Natural killer cell (primary cell): ENCODE measurements at places on chromosomes 1 and 21.

DNA sequence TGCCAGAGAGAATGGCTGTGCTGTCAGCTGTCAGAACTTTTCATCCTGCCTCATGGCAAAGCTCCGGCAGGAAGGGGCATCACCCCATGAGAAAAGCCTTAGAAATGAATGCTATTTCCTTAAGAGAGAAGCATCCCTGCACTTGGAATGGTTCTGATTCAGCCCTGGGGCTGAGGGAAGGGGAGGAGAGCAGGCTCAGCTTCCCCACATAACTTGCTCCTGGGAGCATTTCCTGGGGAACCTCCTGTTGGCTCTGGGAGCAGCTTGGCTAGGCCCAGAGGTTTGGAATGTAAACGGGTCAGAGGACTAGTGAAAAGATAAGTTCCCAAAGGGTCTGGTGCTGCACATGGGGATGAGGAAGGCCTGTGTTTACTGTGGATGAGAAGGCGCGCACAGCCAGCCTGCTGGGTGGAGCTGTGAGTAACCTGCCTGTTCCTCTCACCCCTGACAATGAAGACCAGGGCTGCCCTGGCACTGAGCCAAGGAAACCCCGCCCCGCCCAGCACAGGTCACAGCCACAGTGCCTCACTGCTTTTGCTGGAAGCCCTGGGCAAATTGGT is 5.0 kb downstream of the PRELP start:
- peak; percentile 64 for DNase-seq

- no peak for DNase-seq
Observed at GRCh38 chr1:87980494-87980893, 651.8 kb downstream of the LMO4 start.

- no peak for DNase-seq
Observed at GRCh38 chr21:25569084-25569483, 38.2 kb downstream of the MRPL39 start.

- DNase-seq, result no peak
Observed at GRCh38 chr1:209742409-209743144, 13.3 kb upstream of the TRAF3IP3 start.

GRCh38 chr1:55179177-55179835 is 35.9 kb downstream of the USP24 start:
- DNase-seq, result no peak

GRCh38 chr21:36494557-36494956 is 14.6 kb upstream of the CLDN14 start:
- no peak for DNase-seq

- DNase-seq, result no peak
Observed at GRCh38 chr1:23188434-23188884, 19.8 kb upstream of the LUZP1 start.

- no peak for DNase-seq
Observed at GRCh38 chr1:204190212-204191211, 5.8 kb downstream of the KISS1 start.

DNA sequence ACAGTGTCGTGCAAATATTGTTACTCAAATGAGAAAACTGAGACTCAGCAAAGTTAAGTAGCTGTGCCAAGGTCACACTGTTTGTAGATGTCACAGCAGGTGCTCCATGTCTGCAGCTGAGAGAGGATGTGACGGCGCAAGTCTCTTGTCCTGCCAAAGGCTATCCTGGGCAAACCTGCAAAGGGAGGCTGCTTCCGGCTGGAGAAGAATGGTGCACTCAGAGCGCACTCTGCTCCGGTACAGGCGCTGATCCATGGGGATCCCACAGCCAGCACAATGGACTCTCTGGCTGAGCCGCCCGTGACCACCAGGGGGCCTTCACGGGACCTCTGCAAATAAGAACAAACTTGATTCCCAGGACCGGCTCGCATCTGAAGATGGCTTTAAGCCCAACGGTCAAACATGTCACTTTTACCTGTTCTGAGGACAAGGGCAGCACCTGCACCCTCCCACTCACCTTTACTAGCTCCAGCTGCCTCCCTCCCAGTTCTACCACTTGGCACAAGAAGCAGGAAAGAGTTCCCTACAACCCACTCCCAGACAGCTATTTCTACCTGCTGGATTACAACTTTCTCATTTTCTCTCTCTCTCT is 21.9 kb downstream of the RD3 start:
- peak; percentile 56 for DNase-seq

- DNase-seq, result no peak
Observed at GRCh38 chr1:6172549-6172948, 7.6 kb downstream of the CHD5 start.

DNA sequence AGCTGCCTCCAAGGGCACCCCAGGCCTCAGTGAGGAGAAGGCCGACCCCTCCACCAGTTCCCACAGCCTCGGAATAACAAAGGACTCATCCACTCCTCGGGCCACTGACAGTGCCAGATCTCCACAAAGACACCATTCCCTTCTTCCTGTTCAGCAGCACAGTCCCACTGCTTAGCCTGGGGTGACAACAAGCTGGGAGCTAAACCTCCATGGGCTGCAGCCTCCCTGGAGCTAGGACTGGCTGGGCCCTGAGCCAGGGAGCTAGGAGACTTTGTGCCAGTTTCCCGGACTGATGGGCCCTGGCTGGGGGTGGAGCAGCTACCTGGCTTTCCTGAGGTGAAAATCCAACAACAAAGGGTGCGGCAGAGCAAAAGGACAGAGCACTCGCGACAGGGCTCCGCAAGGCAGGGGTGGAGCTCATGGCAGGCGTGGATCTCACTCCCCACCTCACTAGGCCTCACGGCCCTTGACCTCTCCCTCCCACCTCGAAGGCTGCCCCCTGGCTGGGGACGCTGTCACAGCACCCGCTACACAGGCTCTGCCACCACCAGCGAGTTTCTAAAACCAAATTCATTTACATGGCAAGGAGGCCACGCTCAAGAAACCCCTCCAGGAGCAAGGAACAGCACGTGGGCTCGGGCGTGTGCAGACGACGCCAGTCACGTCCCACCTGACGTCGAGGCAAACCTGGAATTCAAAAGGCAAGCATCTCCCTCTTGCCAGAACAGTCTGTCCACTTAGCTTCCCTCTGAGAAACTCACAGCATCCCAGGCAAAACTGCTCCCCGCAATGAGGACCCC is 13.8 kb downstream of the SLC35E2B start:
- peak; percentile 48 for DNase-seq

GRCh38 chr21:42734323-42734971 is 81.0 kb downstream of the PDE9A start:
- DNase-seq, result no peak

GRCh38 chr21:15725949-15726348 is 3.8 kb upstream of the USP25 start:
- no peak for DNase-seq

GRCh38 chr1:78624035-78624434 is 3.8 kb downstream of the IFI44L start:
- DNase-seq, result no peak

DNA sequence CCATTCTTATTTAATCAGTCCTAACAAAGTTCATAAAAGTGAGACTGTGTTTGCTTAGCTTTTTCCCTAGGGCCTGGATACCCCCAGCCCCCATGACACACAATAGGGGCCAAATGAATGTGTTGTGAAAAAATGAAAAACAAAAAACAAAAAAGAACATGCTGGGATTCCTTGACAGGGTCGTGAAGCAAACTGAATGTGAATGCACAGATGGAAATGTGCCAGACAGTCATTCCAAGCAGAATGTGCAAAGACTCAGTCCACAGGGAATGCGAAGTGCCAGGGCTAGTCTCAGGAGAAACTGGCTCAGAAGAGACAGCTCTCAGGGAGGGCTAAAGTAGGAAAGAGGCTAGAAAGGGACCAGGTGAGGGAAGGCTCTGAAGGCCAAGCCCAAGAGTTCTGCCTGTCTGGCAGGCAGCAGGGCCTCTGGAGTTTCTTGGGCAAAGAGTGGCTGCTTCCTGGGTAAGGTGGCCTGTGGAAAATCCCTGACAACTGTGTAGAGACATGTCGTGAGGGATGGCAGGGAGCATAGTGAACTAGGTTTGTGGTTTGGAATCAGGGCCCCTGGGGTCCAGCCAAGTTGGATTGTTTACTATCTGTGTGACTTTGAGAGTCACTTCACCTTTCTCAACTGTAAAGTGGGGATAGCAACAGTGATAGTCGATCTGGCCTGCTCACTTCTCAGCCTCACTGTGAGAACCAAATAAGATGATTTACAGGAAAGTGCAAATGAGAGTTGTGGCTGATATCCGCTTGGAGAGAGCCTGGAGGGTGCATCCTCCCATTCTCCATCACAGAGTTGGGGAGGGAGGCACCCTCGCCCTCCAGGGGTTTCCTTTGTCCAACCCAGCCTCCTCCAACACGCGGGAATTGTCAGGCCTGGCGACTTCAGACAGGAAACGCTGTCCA is 1.2 kb upstream of the ADAM15 start:
- DNase-seq, result no peak

GRCh38 chr21:43308101-43308814 is 118.7 kb downstream of the SIK1 start:
- DNase-seq, result no peak

GRCh38 chr1:88753506-88753905 is 69.4 kb downstream of the PKN2 start:
- DNase-seq, result no peak

GRCh38 chr1:210457568-210457967 is 128.9 kb downstream of the HHAT start:
- no peak for DNase-seq

- DNase-seq, result no peak
Observed at GRCh38 chr21:14271053-14271452, 55.1 kb downstream of the RBM11 start.

- no peak for DNase-seq
Observed at GRCh38 chr1:196114193-196114592, 494.0 kb downstream of the KCNT2 start.

DNA sequence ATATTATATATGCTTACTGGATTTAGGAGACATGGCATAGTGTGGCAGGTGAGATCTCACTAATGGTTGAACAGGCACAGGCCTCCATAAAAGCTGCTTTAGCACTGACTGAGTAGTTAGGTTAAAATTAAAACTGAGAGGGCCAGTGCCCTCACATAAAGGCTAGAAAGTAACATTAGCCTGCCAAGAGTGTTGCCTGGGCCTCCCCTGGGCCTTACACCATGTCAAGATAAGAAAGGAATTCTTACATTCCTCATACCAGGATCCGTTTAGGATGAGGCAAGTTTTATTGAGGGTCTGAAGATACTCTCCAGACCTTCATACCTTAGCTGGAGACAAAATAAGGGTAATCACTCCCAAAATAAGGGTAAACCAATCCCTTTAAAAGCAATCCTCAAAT is 1011.8 kb downstream of the PLA2G4A start:
- DNase-seq, result no peak

GRCh38 chr1:175070818-175071217 is 3.2 kb downstream of the TNN start:
- DNase-seq, result no peak

- DNase-seq, result no peak
Observed at GRCh38 chr1:57033222-57034001, 67.6 kb upstream of the C8B start.

GRCh38 chr1:199297887-199298286 is 659.0 kb downstream of the PTPRC start:
- no peak for DNase-seq

- DNase-seq, result no peak
Observed at GRCh38 chr1:62356257-62356835, 37.1 kb upstream of the KANK4 start.

GRCh38 chr1:222889440-222889839 is 74.6 kb downstream of the DISP1 start:
- DNase-seq, result no peak

DNA sequence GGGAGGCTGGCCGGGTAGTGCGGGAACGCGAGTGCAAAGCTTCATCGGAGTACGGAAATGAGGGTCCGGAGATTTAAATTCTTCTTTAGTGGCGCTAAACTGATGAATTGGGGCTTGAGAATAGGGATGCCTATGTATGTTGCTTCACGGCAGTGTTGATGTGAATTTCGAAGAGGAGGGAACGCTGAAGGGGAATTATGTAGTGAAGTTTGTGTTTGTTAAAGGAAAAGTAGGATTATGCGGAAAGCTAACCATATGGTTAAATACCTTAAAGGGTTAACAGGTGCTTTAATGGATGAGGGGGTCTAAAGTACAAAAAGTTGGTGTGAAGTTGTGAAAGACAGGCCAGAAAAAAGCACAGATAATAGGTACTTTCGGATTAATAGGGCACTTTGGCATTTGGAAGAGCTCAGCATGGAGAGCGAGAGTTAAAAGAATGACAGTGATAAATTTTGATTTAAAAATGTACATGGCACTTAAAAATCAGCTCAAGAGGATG is 1.4 kb downstream of the HS2ST1 start:
- DNase-seq, result no peak

DNA sequence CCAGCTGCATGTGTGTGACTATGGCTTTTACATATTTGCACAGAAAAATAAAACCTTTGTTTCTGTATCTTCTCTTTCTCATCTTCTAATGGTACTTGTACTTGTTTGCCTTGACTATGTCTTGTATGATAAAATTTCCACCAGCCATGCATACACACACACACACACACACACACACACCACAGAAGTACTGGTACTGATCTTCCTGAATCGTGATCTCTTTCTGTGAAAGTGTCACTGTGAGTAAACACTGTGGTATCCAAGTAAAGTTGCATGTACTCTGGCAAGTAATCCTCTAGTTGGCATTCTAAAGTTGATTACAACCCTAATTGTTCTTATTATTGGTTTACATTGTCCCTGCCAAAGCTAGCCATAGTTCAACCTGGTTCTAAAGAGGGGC is 176.7 kb downstream of the CRB1 start:
- DNase-seq, result no peak

DNA sequence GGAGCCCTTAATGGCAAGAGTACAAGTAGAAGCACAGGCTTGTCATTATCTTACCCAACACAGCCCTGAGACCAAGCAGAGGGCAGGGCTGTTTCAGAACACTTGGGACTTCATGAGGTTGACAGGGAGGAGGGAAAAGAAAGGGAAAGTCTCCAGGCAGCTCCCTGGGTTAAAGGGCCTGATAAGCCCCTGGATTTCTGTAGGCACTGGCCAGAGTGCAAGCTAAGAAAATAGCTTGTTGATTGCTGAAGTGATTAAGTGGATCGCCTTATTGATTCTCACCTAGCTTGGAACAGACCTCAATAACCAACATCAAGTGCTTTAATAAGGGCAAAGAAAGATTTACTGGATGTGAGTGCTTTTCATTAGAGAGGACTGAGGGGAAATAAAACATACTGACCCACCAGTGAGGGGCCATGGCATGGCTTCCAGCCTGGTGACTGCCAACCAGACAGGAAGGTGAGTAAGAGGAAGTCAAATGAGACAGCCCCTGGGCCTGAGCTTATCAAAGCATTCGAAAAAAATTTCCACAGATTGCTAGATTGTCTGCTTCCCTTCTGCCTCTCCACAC is 121.4 kb upstream of the NFIA start:
- no peak for DNase-seq

GRCh38 chr1:1594602-1595260 is 5.2 kb downstream of the FNDC10 start:
- no peak for DNase-seq
